ENCODE measurements at places on chromosomes 16 and 17. TPM values are rescaled to one million over a fixed set of nuclear protein-coding genes. Genes with fewer than 3 reads are reported as not detected.

- H3K4me1 ChIP-seq, result peaks cover 15% of the 10 kb centered on the region
- H3K36me3 ChIP-seq, result peaks cover 56% of the 10 kb centered on the region
- peak overlapping the region; percentile 14 for H3K27ac ChIP-seq
These were observed 22.9 kb upstream of the PSMC5 start for GRCh38 chr17:63804328-63804727.

DNA sequence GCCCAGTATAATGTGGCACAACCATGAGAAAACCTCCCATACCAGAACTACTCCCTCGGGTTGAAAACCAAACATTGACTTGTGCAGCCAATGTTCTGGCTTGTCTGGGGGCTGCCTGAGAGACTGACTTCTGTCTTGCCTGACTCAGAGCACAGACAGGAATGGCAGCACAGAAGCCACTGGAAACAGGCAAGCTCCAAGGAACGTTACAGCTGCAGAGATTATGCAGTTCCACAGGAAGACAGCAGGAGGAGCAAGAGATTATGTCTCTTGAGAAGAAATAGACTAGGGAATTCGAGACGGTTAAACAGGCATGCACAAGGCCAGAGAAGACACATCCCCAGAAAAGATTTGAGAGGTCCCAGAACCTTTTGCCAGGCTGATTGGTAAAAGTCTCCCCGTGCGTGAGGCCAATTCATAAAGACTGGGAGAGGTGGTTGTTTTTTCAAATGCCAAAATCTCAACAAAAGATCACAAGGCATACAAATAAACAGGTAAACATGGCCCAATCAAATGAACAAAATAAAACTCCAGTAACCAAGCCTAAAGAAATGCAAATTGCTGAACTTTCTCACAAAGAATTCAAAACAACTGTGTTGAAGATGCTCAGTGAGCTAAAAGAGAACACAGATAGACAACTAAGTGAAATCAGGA is 90.6 kb upstream of the CDH5 start:
- H3K36me3 ChIP-seq, result peaks cover 1% of the 10 kb centered on the region
- peaks cover 20% of the 10 kb centered on the region for H3K27me3 ChIP-seq
- no peaks in the 10 kb centered on the region for H3K4me1 ChIP-seq
- H3K27ac ChIP-seq, result no peak overlapping the region

- H3K27ac ChIP-seq, result no peak overlapping the region
- no peak overlapping the region for H3K4me3 ChIP-seq
- no peaks in the 10 kb centered on the region for H3K4me1 ChIP-seq
- no peaks in the 10 kb centered on the region for H3K36me3 ChIP-seq
- H3K27me3 ChIP-seq, result peaks cover 3% of the 10 kb centered on the region
These were observed 51.5 kb upstream of the EMP2 start for GRCh38 chr16:10631886-10632285.

DNA sequence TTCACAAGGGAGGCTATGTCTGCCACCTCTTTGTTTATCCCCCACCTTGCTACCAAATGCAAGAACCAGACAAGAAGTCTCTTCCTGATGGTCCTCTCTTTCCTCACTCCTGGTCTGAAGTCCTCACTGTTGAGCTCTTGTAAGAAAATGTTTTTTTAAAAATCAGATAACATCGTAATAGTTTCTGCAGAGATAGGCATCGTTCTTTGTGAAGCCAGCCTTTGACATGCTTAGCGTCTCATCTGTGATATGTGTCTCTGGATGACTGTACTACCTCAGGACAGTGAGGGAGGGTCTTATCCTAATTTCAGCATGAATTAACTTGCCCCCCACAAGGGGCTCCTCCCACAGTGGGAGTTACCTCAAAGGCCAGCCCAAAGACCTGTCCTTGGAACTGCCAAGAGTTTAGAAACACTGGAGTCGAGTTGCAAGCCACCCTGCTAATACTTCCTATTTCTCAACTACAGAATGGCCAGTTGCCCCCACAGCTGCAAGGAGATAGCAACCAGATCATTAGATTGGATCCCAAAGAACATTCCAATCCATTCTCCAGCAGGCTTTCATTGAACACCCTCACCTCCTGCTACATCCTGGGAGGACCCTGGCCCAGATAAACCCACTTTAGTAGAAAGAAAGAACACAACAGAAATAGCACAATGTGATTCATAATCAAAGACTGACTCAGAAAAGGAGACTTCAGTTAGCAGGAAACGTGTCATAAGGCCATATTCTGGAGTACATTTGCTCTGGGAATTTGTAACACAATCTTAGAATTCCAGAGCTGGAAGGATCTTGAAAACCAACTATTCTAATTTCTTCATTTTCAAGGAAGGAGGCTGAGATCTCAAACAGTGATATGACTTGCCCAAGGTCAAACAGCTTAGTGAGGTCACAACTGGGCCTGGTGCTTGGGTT is 151.0 kb downstream of the IRX3 start:
- H3K27me3 ChIP-seq, result peaks cover 4% of the 10 kb centered on the region
- H3K4me1 ChIP-seq, result no peaks in the 10 kb centered on the region

DNA sequence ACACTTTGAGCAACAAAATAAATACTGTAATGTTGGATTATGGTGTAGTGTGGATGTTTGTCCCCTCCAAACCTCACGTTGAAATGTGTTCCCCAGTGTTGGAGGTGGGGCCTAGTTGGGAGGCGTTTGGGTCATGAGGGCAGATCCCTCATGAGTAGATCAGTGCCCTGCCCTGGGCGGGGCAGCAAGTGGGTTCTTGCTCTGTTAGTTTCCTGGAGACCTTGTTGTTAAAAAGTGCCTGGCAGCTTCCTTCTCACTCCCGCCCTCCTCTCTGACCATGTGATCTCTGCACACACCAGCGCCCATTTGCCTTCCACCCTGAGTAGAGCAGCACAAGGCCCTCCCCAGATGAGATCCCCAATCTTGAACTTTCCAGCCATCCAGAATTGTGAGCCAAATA is 67.7 kb downstream of the MPRIP start:
- H3K4me1 ChIP-seq, result peaks cover 60% of the 10 kb centered on the region
- H3K27me3 ChIP-seq, result no peaks in the 10 kb centered on the region
- no peak overlapping the region for H3K4me3 ChIP-seq
- peak; percentile 35 for DNase-seq

DNA sequence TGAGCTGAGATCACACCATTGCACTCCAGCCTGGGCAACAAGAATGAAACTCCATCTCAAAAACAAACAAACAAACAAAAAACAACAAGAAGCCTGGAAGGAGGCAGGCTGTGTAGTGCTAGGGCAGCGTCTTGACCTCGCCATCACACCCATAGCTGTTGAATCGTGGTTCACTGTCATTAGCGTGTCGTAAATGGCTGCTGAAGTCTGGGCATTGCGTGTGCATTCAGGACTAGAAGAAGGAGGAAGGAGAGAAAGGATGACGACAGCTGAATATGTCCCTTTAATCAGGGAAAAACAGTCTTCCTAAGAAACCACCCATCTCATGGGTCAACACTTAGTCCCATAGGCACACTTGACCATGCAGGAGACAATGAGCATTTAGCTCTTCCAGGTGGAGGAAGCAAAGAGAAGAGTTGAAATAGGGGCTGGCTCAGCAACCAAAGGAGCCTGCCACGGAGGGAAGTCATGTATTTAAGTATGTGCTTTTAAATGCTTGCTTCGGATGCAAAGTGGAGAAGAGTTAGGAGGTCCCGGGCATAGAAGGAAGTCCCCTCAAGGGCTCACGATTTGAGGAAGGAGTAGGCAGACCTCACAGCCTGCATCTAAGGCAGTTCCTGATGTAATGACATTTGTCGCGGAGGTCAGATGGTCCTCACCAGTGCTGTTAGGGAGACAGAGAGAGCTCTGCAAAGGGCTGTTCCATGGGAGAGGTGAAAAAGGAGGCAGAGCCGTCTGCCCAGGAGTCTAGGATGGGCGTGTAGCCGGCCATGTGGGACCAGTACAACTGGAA is 8.8 kb downstream of the PRSS22 start:
- H3K4me3 ChIP-seq, result no peak overlapping the region
- peaks cover 7% of the 10 kb centered on the region for H3K27me3 ChIP-seq
- no peak overlapping the region for H3K27ac ChIP-seq
- no peaks in the 10 kb centered on the region for H3K36me3 ChIP-seq

- DNase-seq, result no peak
- H3K36me3 ChIP-seq, result peaks cover 56% of the 10 kb centered on the region
- H3K27ac ChIP-seq, result peak overlapping the region; percentile 73
These were observed 103.1 kb upstream of the CHMP6 start for GRCh38 chr17:80888276-80889160.

GRCh38 chr16:1045993-1046911 is 26.3 kb upstream of the SSTR5 start:
- H3K27me3 ChIP-seq, result no peaks in the 10 kb centered on the region
- no peak overlapping the region for H3K27ac ChIP-seq
- no peaks in the 10 kb centered on the region for H3K36me3 ChIP-seq

DNA sequence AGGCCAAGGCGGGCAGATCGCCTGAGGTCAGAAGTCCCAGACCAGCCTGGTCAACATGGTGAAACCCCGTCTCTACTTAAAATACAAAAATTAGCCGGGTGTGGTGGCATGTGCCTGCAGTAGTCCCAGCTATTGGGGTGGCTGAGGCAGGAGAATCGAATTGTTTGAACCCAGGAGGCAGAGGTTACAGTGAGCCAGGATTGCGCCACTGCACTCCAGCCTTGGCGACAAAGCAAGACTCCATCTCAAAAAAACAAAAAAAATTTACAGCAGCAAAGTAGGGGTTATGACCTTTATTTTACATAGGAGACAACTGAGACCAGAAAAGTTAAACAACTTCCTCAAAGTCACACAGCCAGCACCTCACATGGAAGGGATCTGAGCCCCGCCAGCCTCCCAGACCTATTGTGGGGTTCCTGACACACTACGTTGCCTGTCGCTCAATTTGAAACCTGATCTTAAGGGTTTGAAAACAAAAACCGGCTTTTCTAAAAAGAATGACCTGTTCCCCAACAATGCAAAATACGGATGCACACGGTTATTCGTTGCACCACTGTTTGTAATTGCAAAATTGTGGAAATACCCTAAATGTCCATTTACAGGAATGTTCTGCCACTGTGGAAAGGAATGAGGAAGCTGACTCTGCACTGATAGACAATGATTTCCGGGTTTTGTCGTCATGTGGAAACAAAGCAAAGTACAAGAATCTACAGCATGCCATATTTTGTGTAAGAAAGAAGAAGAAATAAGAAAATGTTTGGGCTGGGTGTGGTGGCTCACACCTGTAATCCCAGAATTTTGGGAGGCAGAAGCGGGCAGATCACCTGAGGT is 77.2 kb downstream of the CNGB1 start:
- no peak for DNase-seq
- peaks cover 7% of the 10 kb centered on the region for H3K4me1 ChIP-seq
- peaks cover 7% of the 10 kb centered on the region for H3K27me3 ChIP-seq
- no peak overlapping the region for H3K27ac ChIP-seq
- H3K36me3 ChIP-seq, result no peaks in the 10 kb centered on the region

GRCh38 chr16:83797013-83797412 is 10.8 kb upstream of the HSBP1 start:
- peaks cover 18% of the 10 kb centered on the region for H3K27me3 ChIP-seq
- H3K27ac ChIP-seq, result no peak overlapping the region
- DNase-seq, result no peak
- no peak overlapping the region for H3K4me3 ChIP-seq
- peaks cover 7% of the 10 kb centered on the region for H3K4me1 ChIP-seq
- H3K36me3 ChIP-seq, result no peaks in the 10 kb centered on the region

GRCh38 chr17:45090711-45091110 is 29.6 kb downstream of the NMT1 start:
- peaks cover 41% of the 10 kb centered on the region for H3K36me3 ChIP-seq
- peaks cover 2% of the 10 kb centered on the region for H3K4me1 ChIP-seq
- no peak for DNase-seq
- no peak overlapping the region for H3K4me3 ChIP-seq

DNA sequence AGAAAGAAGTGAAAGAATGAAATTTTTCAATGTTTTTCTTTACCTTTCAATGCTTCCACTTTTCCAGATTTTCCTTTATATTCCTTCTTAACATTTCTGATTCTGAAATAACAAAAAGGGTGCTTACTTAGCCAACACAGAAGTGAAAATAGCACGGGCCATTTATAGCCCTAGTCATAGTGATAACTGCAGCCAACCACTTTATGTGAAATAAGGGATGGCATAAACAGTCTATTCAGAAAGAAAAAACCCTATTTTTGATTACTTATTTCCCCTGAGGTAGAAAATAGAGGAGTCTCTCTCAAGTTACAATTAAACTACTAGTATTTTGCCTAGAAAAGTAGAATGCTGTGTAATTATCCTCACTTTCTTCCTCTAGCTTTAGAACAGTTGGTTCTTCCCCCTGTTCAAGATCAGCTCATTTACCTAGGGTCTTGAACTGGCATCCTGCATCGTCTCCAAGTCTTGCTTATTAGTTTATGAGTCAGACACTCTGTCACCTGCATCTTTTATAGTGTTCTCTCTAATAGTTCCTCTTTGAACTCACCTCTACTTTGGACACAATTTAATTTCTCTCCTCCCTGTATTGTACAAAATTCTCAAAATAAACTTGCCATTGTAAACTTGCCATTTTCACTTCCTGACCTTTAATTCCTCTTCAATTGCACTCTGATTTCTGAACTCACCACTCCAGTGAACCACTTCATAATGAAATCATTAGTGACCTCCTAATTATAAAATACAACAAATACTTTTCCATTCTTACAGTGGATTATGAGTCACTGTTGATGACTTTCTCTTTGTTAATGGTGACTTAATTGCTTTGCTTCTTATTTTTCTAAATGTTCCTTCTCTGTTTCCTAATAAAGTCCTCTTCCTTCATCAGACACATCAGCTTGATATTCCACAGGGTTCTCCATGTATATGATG is 23.6 kb downstream of the ABCA6 start:
- no peak for DNase-seq
- H3K4me1 ChIP-seq, result no peaks in the 10 kb centered on the region
- no peak overlapping the region for H3K4me3 ChIP-seq
- no peak overlapping the region for H3K27ac ChIP-seq

DNA sequence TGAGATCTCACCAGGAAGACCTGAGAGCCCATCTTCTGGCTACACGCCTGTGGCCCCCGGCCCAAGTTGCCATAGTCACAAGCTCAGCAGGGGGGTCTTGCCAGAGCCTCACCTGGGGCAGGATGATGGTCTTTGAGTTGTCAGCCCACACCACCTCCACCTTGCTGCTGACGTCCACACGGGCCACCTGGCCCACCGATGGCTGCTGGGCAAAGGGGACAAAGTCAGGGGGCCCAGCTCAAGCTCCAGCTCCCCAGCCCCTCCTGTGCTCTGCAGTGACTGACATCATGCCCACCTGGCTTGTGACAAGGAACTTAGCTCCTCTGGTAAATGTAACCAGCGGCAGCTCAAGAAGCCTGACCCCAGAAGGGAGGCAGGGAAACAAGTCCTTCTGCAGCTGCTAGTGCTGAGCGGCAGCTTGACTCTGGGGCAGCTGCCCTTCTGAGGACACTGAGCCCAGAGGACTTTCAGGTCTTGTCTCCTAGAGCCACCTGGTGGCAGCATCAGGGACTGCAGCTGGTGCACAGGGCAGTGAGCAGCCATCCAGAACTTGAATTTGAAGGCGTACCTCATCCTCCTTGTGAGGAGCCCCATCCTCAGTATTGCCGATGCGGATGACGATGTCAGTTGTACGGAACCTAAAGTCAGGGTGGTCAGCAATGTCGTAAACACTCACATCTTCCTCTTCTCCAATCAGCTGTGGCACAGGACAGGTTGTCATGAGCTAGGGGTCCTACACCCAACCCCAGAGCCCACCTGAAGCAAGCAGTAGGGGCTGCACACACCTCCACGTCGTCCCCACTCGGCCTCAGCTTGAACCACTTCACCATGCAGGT is 13.5 kb downstream of the SPHK1 start:
- H3K36me3 ChIP-seq, result peaks cover 41% of the 10 kb centered on the region
- H3K4me3 ChIP-seq, result no peak overlapping the region
- no peaks in the 10 kb centered on the region for H3K4me1 ChIP-seq
- no peak overlapping the region for H3K27ac ChIP-seq

The SMPD3 gene
- total RNA-seq, result 0.63 TPM

The PRKCB gene
- 105 TPM for total RNA-seq

The KRTAP1-5 gene
- total RNA-seq, result not detected

The MMP2 gene
- not detected for total RNA-seq

The MYL4 gene
- not detected for total RNA-seq

The PGAP3 gene
- total RNA-seq, result 7.4 TPM

The SOST gene
- not detected for total RNA-seq

The PRSS33 gene
- total RNA-seq, result not detected

The SOCS7 gene
- total RNA-seq, result 18.0 TPM

All from activated CD8-positive, alpha-beta T cell treated with anti-CD3 and anti-CD28 coated beads for 36 hours (primary cell).